Sigmoid colon (tissue), 7 donors: ENCODE measurements at places on chromosomes 4 and X. TPM values are rescaled to one million over a fixed set of nuclear protein-coding genes. Genes with fewer than 3 reads are reported as not detected.

DNA sequence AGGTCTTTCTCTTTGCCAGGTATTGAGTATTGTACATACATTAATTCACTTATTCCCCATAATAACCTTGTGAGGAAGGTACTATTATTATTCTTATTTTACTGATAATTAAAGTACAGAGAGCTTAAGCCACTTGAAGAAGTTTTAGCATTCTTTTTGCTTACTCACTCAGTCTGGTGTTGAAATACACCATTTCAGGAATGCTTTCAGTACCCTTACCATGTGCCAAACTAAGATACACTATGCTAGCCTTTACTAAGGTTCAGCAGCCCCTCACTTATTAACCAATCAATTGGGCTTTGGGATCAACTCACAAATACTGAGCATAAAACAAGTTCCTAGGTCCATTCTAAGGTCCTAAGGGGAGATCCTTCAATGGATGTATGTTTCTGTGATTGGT, 179.0 kb upstream of the FGF13 start:
- no peak for DNase-seq

KDM5C gene
- total RNA-seq: 70.2 TPM

CT45A3 gene
- not detected for total RNA-seq

DNA sequence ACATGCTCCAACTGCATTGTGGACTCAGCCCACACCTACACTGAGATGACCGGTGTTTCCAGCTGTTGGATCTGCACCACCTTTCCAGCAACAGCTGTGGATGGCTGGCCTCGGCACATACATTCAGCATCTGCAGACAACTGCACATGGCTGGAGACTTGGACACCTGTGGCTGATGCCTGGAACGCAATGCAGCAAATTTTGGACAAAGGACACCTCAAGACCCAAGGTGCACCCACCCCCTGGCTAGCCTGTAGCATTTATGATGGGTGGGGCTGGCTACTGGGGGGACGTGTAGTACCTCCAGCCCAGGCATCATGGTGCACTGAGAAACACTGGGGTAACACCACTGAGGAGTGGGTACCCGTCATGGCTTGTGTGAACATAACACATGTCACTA, 57.3 kb upstream of the CCDC149 start:
- no peak for DNase-seq

- no peak for DNase-seq
Measured at GRCh38 chr4:181219783-181220416, 1023.3 kb upstream of the TENM3 start.

DNA sequence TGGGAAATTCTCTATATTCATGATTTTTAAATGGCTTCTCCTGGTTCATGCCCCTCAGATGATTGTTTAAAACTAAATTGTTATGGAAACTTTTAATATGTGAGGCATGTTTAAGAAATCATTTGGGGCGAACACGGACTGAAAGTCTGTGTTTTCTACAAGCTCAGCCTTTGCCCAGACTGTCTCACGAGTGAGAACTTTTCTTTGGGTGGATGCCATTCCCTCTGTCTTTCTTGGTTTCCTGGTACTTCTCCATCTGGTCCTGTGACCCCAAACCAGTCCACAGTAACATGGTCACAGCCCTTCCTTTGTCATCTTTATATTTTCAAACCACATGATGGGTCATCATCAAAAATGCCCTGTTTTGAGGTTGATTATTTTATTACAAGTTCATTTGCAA, 186.6 kb upstream of the GNPDA2 start:
- DNase-seq: no peak

- DNase-seq: no peak
Measured at GRCh38 chr4:91935217-91935616, 368.5 kb upstream of the GRID2 start.

GRCh38 chr4:152677117-152677516, 2.7 kb downstream of the TMEM154 start:
- no peak for DNase-seq

- no peak for DNase-seq
Measured at GRCh38 chrX:154728431-154729190, 22.3 kb downstream of the GAB3 start.

FRMD7 gene
- not detected for total RNA-seq

GRCh38 chr4:31949045-31949444, 1228.9 kb downstream of the PCDH7 start:
- DNase-seq: no peak

DNA sequence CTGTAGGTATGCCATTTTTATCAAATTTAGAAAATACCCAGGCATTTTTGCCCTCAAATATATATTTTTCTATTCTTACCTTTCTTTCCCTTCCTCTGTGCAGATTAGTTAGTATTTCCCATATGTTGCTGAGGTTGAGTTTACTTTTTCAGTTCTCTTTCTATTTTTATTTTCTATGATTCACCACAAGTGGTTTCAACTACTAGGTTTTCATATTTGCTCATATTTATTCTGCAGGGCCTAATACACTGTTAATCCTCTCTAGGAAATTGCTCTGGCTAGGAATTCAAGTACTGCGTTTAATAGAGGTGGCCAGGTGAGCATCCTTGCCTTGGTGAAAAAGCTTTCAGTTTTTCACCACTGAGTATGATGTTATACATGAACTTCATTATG, 1535.3 kb upstream of the PCDH10 start:
- DNase-seq: no peak

- DNase-seq: no peak
Measured at GRCh38 chrX:100748108-100748507, 16.2 kb upstream of the SYTL4 start.

DNA sequence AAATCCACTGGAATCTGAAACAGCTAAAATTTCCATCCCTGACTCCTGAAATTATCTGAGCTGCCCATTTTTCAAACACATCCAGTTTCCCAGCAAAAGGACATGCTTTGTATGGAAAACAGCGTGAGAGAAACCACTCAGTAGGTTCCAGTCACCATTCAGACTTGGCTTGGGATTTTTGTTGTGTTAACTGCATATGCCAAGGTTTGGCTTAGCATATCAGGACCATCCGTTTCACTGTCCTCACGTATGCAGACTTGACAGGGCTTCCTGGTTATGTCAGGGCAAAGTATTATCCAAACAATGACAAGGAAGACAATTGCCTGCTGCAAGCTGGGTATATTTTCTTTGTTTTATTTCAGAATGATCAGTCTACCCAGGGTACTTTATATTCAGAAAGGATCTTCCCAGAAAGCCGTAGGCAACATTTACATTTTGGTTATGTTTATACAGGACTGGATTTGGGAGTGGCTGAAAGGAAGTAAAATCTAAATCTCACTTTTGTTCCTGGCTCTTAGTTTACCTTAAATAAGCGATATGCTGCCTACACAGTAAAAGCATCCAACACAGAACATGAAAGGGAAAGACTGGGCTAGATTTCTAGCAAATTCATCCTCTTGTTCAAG, 41.3 kb upstream of the CCKAR start:
- no peak for DNase-seq
